NCI-H187 treated with DMSO at 0.1 percent for 48 hours (cell line): ENCODE measurements at places on chromosomes 3 and 15.

DNA sequence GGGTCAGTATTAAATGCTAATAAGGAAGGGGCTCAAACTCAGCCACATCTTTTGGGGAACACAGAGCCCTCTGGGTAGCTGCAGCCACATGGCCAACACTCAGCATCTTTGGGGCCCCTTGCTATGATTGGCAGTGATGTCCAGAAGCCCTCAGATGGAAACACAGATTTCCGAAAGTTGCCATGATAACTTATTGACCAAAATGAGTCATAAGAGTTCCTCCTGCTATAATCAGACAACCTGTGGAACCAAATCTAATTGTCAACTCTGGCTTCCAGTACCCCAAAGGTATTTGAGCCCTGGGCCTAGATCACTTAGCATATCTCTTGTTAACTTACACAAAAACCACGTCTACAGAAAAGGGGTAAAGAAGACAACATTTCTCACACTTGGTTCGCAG, 392.2 kb downstream of the KCNH8 start:
- DNase-seq = no peak

- no peak for DNase-seq
These were observed 292.0 kb upstream of the SLCO3A1 start for GRCh38 chr15:91561371-91562100.

- no peak for DNase-seq
These were observed 8.5 kb downstream of the MBNL1 start for GRCh38 chr3:152277198-152277597.

- DNase-seq = no peak
These were observed 22.4 kb downstream of the CD86 start for GRCh38 chr3:122077293-122078234.

- DNase-seq = no peak
These were observed 56.6 kb upstream of the CSTA start for GRCh38 chr3:122268257-122269024.
